Activated CD4-positive, alpha-beta T cell treated with anti-CD3 and anti-CD28 coated beads, Interleukin-2, Interleukin-6, amounts not matched to agents 100 ng/mL and 50 ng/mL, durations not matched to agents 16 hours and 8 hours (primary cell): ENCODE measurements at places on chromosomes 4 and X.

DNA sequence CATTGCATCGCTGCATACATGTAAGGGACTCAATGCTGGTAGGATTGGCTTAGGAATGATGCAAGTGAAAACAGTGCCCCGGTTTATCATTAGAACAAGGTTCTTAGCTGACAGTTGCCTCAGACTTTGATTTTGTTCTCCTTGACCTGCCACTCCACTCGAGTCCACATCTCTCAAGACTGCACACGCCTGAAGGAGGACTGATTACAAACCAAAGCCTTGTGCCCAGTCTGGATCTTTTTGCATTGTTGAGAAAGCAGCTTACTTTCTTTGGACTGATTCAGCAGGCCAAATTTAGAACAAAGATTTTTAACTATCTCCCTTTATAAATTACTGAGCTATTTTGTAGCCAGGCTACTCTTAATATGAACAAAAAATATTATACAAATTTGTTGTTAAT is 125.6 kb downstream of the PTTG2 start:
- DNase-seq = no peak

- DNase-seq = no peak
These were observed 74.3 kb upstream of the ANXA3 start for GRCh38 chr4:78477276-78477675.

- peak; percentile 39 for DNase-seq
These were observed 162.0 kb upstream of the ATP6AP2 start for GRCh38 chrX:40418813-40419195.

GRCh38 chrX:153379508-153379907 is 21.6 kb downstream of the PNMA6E start:
- DNase-seq = no peak

- DNase-seq = no peak
These were observed 118.5 kb upstream of the ANK2 start for GRCh38 chr4:112931001-112931400.

GRCh38 chrX:154748712-154749339 is 2.1 kb downstream of the GAB3 start:
- DNase-seq = peak; percentile 82
